Stimulated activated CD8-positive, alpha-beta memory T cell treated with anti-CD3 and anti-CD28 coated beads, Interleukin-2, amount 100 ng/mL, for 1 hour (primary cell): ENCODE measurements at places on chromosomes 4 and X.

GRCh38 chr4:8614365-8615193 is 22.0 kb downstream of the CPZ start:
- DNase-seq: no peak

DNA sequence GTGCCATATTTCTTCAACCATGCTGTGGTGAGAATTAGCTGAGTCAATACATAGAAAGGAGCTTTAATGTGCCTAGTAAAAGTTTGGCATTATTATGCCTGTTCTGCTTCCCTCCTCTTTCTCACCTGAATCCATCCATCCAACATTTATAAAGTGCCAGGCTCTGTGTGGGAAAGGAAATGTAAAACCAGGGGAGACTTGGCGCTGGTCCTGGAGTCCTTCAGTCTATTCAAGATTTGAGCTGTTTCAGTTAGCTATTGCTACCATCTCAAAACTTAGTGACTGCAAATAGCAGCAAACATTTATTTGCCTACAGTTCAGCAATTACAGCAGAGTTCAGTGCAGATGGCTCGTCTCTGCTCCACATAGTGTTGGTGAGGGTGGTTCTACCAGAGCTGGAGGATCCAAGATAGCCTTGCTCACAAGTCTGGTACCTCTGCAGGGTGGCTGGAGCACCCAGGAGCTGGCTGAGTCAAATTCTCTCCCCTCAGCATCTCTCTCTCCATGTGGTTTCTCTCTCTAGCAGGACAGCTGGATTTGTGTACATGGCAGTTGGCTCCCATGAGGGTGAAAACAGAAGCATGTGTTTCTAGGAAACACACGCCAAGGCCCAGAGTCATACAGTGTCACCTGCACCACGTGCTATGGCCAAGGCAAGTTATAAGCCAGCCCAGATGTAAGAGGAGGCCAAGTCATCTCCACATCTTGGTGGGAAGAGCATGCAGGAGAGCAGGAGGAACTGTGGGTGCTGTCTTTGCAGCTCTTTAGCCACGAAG is 77.3 kb downstream of the FHDC1 start:
- DNase-seq: no peak

- DNase-seq: no peak
These were observed 36.6 kb upstream of the UGT2A1 start for GRCh38 chr4:69689599-69689998.

GRCh38 chr4:159297091-159297490 is 194.2 kb downstream of the RAPGEF2 start:
- no peak for DNase-seq

DNA sequence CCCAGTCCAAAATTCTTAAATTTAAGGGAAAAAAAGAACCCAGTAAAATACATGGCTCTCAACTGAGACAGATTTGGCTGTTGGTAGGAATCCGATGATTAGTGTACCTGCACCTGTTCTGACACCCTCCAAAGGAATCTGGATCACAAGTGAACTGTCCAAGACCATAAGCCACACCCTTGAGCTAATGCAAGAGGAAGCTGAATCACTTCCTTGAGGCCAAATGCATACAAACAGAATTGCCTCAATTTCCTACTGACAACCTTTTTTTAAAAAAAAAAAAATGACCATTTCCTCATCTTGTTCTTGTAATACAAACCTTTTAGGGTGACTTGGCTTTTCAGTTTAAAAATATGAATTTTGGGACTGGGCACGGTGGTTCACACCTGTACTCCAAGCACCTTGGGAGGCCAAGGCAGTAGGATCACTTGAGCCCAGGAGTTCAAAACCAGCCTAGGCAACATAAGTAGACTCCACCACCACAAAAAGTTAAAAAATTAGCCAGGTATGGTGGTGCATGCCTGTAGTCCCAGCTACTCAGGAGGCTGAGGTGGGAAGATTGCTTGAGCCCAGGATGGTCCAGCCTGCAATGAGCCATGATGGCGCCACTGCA is 10.7 kb upstream of the FBXL5 start:
- no peak for DNase-seq

- no peak for DNase-seq
These were observed 47.6 kb downstream of the GRK4 start for GRCh38 chr4:3010998-3011397.

DNA sequence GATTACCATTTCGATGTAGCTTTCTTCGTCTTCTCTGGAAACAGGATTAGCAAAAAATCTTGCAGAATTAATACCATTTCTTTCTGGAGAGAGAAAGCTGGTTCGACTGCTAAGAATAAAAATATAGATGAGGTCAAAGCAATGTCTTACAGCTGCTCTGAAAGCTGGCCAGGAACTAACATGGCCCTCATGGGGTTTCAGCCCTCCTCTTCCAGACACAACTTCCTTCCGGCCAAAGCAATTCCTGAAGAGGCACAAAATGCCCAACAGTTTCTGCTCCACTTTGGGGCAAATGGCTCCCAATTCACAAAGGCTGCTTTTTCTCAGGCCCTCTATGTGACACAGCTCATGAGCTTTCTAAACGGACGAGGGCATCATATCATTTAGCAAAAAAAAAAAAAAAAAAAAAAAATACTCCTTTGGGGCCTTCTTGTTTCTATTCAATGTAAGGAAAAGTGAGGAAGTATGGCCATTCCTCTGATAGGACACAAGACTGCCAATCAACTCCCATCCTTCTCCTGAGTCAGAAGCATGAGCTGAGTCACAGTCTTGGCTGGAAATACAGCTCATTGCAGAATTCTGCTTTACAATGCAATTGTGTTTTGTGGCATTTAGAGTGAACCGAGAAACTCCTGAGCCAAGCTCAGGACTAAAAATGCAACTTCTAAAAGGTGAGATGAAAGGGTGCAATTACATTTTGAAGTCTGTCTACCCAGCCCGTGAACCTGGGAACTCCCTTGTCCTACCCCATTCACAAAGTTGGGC is 42.7 kb upstream of the CTAG2 start:
- DNase-seq: no peak

DNA sequence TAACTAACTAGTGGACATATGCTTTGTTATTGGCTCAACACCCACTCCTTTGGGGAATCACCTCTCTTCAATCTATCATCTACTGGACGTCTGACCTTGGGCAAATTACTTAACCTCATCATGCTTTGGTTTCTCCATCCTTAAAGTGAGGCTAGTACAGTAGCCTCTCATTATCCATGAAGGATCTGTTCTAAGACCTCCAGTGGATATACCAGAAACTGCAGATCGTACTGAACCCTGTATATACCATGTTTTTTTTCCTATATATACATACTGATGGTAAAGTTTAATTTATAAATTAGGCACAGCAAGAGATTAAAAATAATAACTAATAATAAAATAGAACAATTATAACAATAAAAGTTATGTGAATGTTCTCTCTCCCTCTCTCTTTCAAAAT is 56.2 kb downstream of the HMGB3 start:
- DNase-seq: no peak

DNA sequence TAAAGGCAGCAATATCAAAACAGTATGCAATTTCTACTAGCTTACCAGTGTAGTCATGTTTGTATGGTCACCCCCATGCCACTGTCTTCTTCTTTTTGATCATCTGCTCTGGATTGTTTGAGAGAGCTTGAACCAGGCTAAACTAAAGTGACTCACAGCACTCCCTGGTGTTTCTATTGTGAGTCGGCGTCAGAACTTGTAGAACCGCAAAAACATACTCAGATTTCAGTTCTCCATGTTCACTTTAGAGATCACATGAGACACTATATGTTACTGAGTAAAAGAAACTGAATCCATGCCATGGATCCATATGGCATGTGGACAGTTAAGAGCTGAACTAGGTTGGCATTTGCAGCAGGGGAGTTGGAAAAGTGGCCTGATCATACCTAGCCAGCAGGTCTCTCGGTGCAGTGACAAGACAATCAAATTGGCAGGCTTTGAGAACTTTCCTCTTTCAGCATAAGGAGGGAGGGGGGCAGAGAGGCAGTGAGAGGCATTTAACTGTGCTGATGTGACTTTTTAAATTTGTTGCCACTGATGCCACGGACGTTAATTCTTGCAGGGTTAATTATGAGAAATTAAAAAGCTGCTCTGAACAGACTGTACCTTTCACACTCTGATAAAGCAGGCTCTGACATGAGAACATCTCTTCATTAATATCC is 88.4 kb downstream of the AFF2 start:
- DNase-seq: no peak

DNA sequence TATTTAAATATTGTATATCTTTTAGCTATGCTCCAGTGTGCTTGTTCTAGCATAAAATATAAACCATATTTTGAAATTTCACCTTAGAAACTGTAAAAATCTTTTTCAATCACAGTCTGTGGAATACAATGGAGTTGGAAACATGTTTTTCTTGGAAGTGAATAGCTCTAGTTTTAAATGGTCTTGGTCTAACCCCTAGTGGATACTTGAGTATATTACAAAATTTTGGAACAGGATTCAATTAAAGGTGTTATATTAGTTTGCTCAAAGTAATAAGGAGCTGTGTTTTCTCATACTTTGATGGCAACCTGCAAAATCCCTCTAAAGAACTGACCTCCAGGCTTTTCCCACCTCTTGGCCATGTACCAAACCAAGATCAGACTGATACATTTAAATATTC is 48.2 kb downstream of the STK26 start:
- no peak for DNase-seq

DNA sequence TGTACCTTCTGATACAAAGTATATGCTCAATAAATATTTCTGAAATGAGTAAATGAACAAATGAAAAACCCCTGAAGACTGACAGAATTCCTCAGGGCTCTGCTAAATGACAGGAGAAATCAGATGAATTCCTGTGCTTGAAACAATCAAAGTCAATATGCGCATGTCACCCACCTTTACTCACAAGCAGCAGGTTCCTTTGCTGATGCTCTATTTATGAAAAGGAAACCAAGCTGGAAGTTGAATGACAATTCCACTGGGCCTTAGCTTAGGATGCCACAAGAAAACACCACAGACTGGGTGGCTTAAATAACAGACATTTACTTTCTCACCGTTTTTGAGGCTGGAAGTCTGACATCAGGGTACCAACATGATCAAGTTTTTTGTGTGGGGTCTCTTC is 477.5 kb upstream of the TEX13C start:
- DNase-seq: no peak

GRCh38 chr4:148881860-148882643 is 439.8 kb upstream of the NR3C2 start:
- no peak for DNase-seq

DNA sequence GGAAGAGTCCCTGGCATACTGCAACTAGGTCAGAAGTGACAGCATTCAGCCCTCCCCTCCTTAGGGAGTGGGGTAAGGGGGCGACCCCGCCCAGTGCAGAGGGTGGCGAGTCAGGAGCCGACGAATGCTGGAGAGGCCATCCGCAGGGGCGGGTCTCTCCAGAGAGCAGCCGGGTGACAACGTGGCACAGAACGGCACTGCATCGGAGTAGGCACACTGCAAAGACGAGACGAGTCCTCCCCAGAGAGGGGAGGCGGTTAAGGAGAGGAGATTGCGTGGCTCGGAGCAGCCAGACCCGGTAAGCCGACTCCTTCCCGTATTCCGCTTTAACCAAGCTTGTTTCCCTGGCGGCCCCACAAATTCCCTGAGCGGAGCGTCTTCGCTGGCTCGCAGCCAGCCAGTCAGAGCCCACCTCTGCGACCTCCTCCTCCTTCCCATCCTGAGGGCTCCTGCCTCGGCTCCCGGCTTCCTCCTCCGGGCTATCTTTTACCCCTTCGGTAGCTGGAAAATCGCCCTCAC is 54.9 kb downstream of the LINC00632 start:
- DNase-seq: no peak

- DNase-seq: no peak
These were observed 36.5 kb upstream of the GLRA3 start for GRCh38 chr4:174865418-174865985.

DNA sequence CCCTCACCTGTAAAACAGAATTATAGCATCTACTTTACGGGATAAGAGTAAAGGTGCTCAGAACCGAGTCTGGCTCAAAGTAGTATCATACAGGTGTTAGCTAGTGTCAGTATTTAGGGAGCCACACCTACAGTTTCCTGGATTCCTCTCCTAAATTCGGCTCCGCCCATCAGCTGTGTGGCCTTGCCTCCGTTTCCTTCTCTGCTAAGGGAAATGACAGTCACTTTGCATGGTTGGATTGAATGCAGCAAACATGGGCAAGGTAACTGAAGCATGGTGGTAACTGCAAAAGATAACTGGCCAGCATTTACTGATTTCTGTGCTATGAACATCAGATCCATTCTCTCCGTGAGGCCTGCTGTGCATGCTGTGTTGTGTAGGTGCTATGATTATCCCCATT is 2.8 kb downstream of the PPP1R3F start:
- no peak for DNase-seq

DNA sequence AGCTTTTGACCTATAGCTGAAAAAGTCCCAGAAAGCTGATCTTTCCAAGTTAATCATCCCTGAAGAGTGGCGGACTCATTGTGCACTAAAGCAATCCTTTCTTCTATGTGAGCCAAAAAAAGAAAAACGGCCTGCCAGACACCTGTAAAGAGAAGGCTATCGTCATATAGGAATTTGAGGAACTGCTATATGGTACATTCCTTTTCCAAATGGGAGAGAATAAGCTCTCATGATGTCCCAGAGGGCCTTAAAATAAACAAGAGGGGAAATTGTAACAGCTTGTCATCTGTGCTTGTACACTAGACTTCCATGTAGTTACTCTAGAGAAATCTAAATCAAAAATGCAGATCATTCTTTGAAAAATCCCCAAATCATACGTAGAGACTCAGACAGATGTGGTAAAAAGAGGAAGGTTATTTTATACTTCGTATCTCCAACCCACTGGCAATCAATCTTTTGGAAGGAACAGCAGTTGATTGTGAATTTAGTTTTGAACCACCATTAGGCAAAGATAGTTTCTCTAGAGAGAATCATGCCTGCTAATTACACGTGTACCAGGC is 26.1 kb downstream of the GPR174 start:
- DNase-seq: no peak

DNA sequence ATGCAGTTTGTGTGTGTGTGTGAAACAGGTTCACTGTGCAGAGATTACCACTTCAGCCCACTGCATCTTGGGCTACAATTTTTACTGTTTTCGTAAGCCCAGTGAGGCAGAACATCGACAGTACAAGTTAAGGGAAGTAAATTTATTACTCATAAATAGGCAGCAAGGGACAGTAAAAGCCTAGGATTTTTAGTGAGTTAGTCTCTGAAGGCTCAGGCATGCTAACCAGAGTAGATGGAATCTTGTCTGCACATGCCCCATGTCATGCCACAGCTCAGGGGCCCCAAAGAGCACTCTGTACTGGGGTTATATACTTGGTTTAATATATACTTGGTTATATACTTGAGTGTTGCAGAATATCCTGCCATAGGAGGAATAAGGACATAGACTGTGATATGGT is 825.7 kb downstream of the TECRL start:
- no peak for DNase-seq

DNA sequence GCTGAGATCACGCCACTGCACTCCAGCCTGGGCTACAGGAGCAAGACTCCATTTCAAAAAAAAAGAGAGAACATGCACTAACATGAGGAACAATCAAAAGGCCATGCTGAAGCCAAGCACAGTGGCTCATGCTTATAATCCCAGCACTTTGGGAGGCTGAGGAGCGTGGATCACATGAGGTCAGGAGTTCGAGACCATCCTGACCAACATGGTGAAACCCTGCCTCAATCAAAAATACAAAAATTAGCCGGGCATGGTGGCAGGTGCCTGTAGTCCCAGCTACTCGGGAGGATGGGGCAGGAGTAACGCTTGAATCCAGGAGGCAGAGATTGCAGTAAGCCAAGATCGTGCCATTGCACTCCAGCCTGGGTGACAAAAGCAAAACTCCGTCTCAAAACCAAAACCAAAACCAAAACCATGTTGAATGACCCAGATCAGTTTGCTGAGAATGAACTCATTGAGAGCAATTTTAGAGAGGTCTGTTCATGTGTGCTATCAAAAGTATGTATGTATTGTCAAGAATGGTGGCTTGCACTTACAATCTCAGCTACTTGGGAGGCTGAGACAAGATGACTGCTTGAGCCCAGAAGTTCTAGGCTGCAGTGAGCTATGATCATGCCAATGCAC is 44.8 kb downstream of the PDS5A start:
- no peak for DNase-seq
